ENCODE measurements at places on chromosomes 2 and 18.

DNA sequence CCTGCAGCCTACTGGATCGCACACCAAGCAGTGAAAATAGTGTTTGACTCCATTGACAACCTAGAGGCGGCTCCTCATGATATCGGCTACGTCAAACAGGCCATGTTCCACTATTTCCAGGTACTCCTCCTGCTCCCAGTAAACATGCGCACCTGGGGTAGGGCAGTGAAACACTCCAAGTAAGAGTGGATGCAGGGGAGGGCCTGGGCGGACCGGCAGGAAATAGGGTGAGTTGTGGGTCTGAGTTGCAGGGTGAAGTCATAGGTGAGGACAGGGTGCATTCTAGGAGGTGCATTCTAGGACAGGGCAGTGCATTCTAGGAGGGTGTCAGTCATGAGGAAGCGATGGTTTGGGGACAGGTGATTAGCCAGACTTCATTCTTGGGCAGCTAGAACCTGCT is 5.0 kb downstream of the NAGK start:
- no peak for DNase-seq

GRCh38 chr18:36352384-36352783 is 54.9 kb downstream of the FHOD3 start:
- no peak for DNase-seq

- no peak for DNase-seq
Measured at GRCh38 chr2:63658176-63658968, 69.6 kb downstream of the MDH1 start.

DNA sequence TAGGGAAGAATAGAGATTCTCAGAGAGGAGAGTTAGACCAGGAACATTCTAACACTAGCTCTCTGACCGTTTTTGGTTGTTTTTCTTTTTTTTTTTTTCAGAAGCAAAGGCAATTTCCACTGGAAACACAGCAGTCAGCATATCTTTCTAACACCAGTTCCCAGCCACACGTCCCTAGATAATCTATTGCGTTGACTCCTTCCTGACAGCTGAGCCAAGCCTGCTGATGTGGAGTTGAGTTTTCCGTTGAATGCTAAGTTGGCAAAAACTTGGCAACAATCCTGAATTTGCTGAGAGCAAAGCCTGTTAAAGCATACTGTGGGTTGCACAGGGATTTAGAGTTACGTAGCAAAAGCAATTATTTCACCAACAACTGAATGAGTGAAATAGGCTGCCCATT is 19.3 kb downstream of the GAD1 start:
- no peak for DNase-seq

DNA sequence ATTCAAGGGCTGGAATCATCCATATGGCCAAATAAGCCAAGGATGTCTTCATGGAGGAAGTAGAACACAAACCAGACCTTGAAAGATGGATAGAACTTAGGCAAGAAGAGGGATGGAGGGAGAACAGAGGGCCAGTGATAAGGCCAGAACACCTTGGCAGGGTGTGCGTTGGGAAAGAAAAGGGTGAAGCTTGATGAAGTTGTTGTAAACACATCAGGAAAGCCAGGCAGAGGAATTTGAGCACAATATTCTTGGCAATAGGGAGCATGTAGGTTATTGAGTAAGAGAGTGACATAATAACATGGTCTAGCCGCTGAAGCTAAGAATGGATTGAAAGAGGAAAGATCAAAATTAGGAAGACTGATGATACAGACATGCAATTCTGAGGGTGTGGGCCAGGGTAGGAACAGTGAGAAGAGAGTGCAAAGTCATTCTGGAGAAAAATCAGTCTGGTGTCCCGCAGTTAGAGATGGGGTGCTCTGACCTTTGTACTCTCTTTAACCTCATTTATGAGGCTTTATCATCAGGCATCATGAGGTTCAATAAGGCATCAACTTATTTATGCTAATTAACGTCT is 41.0 kb downstream of the SLC14A2 start:
- DNase-seq: no peak

GRCh38 chr2:99926986-99927385 is 215.4 kb downstream of the AFF3 start:
- DNase-seq: no peak

- DNase-seq: no peak
Measured at GRCh38 chr2:151299920-151300539, 10.6 kb upstream of the NMI start.

DNA sequence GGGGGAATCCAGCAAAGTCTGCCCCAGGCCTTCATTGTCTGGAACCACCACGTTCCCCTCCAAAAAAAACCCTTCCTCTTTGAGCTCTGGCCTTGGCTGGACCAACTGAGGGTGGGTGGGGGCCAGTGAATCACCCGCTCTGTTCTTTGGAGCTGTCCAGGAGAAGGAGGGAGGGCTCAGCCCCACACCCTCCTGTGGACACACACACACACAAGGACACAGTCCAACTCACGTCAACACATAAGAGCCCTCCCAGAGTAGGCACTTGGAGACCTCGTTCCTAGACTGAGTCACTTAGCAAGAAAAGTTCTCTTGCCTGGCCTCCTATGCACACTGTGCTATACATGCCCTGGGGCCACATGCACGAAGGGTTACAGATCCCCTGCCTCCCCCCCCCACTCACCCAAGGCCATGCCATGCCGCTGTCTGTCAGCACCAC is 1.2 kb upstream of the TNS1 start:
- peak; percentile 39 for DNase-seq

GRCh38 chr18:24790347-24790746 is 329.9 kb downstream of the HRH4 start:
- no peak for DNase-seq

- no peak for DNase-seq
Measured at GRCh38 chr2:157321466-157321865, 4.2 kb downstream of the ERMN start.

GRCh38 chr18:58887613-58887963 is 22.9 kb downstream of the ZNF532 start:
- DNase-seq: peak; percentile 97

GRCh38 chr2:44638649-44639048 is 276.9 kb downstream of the CAMKMT start:
- DNase-seq: no peak

DNA sequence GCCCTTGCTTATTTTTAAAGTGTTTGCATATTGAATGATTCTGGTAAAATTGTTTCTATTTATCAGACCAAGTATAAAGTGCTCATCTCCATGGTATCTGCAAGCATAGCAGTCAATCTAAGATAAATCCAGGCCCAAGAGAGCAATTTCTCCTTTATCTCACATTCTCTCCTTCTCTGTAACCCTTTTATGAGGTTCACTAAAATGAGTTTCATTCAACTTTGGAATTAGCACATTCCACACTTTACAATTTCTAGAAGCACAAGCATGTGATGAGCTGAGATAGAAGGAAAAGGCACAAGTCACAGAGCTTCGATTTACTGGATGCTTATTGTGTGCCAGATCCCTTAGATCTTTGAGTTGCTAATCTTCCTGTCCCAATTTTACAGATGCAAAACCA is 97.3 kb downstream of the CNTNAP5 start:
- DNase-seq: no peak

- DNase-seq: no peak
Measured at GRCh38 chr18:37484983-37485834, 80.4 kb downstream of the CELF4 start.

- DNase-seq: no peak
Measured at GRCh38 chr2:159922563-159922962, 124.6 kb upstream of the CD302 start.

DNA sequence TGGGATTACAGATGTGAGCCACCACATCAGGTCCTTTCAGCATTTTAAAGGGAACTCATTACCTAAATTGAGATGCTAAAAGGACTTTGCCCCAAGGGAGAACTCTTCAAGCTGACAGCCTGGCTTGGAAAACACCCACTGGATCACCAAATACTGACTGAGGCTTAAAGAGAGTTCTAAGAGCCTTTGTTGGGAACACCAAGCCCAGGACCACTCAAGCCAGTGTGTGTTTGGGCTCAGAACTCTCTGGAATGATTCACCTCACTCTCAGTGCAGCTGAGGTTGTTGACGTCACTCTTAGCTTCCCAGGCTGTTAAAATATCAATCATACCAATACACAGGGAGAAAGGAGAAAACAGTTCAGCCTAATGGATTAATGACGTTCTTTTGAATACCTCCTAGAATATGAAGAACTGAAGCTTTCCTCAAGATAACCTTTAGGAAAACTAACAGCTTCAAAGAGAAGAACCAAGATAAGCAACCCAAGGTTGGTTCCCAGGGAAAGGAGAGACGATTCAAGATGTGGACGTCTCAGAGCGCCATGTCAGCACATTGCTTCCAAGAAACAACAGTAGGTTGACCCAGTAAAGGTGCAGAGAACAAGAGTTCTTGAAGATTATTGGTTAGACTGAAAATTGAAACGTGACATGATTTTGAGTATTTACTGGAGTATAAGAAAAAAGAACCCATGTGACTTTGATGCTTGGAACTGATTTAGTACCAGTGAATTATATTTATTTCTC is 48.0 kb upstream of the MGAT4A start:
- no peak for DNase-seq

DNA sequence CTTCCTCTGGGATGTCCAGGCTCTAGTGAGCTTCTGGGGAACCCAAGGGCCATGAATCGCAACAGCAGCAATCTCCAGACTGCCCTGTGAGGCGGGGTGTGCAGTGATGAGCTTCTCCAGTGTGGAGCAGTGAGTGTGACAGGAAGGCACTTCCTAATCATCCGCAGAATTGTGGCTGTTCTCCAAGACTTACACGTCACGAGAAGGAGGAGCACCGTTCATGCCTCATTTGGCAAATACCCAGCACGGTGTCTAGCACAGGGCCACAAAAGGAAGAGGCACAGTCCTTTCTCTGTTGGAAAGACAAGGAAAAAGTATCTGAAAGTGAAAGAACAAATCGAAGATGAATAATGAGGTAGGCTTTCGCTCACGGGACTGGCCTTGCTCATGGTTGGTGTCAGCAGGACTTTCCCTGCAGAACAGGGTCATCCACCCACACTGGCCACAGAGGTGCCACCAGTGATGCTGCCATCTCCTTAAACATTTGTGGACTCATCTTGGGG is 125.1 kb upstream of the HAAO start:
- DNase-seq: no peak

GRCh38 chr18:35852786-35853185 is 119.7 kb upstream of the RMP24 start:
- no peak for DNase-seq

DNA sequence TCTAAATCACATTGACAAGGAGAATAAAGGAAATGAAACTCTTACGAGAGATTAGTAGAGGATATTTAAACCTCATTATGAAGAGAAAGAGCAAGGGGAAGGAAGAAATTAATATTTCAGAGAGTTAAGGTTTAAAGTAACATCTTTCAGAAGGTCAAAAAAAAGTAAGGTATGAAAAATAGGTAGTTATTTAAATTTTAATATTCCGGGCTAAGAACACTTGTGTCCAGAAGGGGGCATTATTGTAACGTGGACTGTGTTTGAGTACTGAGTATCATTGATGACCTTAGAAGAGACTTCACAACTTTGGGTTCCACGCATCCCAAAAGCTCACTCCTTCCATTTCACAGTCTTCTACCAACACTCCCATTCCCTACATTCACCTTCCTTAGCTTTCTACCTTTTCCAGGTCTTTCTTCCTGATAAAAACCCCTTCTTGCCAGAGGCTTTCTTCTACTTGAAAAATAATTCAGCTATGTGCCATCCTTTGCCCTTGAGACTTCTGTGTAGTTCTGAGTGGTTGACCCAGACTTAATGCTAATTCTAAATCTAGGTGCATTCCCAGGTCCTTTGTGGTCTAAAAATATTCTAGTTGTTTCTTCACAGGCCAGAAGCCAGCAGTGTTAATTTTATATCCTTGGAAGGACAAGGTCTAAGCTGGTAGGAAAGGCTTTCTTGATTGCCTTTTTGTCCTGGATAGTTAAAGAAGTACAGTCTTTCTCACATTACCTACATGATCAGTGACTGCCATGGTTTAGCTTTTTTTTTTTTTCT is 16.5 kb downstream of the DYNC1I2 start:
- DNase-seq: peak; percentile 67

GRCh38 chr18:5717256-5717655 is 173.5 kb upstream of the EPB41L3 start:
- no peak for DNase-seq

DNA sequence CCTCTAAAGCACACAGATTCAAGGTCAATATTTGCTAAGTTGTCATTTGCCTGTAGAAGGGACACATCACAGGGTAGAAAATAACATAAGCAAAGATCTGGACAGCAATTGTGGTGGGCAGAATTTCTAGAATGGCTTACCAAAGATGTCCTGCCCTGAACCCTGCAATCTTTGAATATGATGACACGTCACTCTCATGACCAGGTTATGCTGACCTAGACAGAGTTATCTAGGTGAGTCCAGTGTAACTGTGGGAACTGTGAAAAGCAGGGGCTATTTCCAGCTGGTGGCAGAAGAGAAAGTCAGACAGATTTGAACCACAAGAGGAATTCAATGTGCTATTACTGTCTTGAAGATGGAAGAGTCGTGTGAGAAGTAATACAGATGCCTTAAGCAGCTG is 112.3 kb upstream of the CNGA3 start:
- DNase-seq: no peak

DNA sequence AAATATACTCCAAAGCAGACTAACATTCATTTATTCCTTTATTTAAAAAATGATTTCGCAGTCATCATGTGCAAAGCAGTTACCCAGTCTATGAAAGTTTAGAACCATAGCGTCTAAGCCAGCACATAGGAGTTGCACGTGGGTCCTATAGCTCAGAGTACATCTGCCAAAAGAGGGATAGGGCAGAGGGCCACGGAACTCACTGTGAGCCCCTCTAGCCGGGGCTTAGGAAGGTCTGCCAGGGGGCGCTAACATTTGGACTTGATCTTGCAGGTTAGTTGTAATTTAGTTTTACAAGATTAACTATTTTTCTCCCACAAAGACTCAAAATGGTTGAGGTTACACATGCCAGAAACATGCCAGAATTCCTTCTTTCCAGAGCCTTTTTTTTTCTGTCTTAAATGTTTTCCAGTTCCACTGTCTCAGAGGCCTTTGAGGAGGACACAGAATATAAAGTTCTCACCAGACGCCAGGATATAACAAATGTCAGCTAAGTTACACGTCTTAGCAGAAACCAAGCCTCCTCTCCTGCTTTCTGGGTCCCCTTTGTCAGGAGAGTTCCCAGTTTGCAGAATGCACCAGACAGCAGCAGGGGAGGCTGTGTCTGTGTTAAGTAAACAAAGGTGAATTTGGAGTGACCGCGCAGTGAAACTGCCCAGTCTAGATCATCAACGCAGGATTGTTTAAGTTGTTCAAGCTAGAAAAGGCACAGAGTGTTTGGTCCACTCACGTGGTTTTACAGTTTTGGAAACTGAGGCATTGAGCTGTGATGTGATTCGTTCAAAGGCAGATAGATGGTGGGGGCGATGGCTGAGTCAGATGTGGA is 292.0 kb downstream of the PRKCE start:
- DNase-seq: no peak

DNA sequence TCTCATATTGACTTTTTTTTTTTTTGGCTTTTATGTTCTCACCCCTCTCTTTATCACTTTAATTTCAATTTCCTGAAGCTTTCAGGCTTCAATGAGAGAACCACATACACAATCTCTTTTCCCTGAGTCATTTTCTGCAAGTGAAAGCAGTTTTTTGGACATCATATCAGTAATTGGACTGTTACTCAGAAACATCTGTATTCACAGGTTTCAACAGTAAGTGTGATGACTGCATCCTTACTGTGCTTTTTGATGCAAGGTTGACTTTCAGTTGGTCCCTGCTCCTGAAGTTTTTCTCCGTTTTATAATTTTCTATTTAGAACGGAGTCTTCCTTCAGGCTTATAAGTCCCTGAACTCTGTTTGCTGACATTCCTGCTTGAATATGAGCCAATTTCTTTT is 70.5 kb upstream of the CCBE1 start:
- no peak for DNase-seq

Measured in NB4 (cell line).